NCI-H1048 (cell line): ENCODE measurements at places on chromosomes 13 and 19.

DNA sequence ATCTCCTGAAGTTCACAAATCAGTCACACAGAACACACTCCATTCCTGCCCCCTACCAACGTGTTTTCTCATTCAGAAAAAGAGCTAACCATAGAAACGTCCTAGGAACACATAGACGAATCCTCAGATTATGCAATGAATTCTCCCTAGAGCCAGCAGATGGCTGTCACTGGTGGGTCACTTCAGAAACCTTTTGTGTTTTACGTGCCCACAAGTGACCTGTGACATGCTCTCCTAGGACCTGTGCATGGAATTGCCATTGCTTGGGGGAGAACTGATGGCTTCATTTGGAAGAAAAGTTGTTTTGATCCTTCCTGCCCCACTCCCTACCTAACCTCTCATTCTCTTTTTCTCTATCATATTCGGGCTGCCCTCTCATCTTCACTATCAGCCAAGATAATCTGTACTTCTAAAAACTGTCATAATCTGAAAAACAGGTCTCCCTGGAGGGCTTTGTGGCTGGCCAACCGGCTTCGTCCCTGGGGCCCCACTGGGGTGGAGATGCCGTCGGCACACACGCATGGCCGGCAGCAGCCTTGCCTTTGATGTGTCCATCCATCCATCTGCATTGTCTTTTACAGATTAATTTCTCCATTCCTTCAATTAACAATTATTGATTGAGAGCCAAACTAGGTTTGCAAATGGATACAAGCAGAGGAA is 144.1 kb upstream of the SERP2 start:
- no peak for DNase-seq

DNA sequence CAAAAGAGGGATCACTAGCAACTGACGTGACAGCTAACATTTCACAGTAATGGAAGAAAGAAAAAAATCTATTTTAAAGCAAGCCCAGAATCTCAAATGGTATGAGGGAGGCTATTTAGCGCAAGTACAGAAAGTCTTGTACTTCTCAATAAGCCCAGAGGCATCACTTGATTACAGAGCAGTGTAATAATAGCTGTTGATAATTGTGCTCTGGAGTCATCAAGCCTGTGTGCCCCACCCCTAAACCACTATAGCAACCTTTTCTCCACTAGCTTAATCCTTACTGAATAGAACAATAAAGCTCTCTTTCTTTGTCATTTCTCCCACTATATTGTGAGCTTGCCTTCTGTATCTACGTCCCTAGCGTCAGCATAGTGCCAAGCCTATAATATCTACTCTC is 56.6 kb downstream of the FREM2 start:
- DNase-seq: no peak

DNA sequence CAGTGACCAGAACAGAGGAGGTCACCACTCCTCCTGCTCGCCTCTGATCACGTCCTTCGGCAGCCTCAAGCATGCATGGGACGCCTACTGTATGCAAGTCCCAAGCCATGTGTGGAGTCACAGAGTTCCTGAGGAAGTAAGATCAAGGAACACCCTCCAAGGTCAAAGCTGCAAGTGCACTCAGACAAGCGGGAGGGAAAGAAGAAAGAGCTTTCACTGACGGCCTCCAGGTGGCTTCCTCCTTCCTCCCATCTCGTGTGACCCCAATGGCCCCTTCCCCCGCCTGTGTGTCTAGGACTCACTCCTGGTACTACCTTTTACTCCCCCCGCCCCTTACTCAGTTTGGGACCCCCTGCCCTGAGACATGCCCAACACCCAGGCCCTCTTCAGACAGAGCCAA is 6.1 kb downstream of the HAUS8 start:
- no peak for DNase-seq

GRCh38 chr19:55642153-55643002 is 1.1 kb upstream of the ZNF581 start:
- DNase-seq: no peak

DNA sequence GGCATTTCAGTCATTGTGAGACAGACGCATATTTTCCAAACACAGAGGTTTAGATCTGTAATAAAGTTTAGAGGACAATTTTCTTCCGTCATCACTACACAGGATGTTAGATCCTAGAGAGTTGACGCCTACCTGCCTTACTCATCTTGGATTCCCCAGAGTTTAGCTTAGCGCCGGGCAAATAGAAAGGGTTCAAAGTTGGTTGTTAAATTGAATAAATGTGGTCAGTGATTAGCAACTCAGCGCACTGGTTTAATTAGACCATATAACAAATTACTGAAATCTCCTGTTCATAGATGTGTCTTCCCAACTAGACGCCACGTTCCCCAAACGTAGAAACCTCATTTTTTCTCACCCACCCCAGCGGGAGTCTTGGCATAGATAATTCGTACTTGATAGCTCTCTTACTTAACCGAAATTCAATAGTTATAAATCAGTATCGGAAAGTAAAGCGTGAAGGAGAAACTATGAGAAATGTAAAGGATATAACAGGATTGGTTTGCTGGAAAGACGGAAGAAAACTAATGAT is 726 bp upstream of the UFM1 start:
- no peak for DNase-seq

GRCh38 chr13:51519771-51520216 is 64.5 kb upstream of the WDFY2 start:
- DNase-seq: no peak
